Stimulated activated CD4-positive, alpha-beta T cell treated with anti-CD3 and anti-CD28 coated beads, Interleukin-4, amount 100 ng/mL, for 4 hours (primary cell): ENCODE measurements at places on chromosomes 6 and 20.

- no peak for DNase-seq
These were observed 287.0 kb upstream of the SUPT3H start for GRCh38 chr6:45664707-45665106.

GRCh38 chr6:37946057-37946456 lies 126.5 kb downstream of the ZFAND3 start:
- no peak for DNase-seq

GRCh38 chr6:72776456-72776855 lies 154.6 kb downstream of the KCNQ5 start:
- DNase-seq: no peak

DNA sequence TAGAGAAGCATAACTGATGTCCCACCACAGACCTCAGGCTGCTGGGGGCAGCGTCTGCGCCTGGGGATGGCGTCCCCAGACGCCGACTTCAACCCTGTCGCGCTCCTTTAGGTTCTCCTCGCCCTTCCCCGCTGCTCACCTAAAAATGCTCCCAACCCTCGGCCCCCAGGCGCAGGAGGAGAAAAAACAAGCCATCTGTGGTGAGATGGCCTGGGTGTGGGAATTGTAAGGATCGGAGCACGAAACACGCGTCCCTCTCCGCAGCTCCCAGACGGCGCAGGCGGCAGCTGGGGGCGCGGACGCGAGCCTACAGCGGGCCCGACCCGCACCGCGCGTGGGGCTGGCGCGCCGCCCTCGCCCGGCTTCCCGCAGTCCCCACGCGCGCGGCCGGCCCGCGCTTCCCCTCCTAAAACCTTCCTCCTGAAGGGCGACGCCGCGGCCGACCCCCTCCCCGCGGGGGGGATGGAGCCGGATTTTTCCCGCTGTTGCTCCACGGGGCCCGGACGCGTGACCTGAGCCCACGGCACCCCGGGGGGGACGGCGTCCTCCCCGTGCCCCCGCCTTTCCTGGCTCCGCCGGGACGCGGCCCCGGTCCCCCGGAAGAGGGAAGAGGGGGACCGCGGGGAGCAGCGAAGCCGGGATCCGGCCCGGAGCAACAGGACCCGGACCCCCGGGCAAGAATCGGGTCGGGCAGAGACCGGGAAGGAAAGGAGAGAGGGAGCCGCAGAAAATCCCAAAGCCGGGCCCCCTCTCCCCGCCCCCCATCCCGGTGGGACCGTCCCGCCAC lies 611 bp downstream of the EPB41L2 start:
- peak; percentile 16 for DNase-seq

GRCh38 chr6:111952821-111953540 lies 79.7 kb upstream of the FYN start:
- DNase-seq: no peak

- DNase-seq: no peak
These were observed 244.9 kb upstream of the SOX4 start for GRCh38 chr6:21348504-21349195.

DNA sequence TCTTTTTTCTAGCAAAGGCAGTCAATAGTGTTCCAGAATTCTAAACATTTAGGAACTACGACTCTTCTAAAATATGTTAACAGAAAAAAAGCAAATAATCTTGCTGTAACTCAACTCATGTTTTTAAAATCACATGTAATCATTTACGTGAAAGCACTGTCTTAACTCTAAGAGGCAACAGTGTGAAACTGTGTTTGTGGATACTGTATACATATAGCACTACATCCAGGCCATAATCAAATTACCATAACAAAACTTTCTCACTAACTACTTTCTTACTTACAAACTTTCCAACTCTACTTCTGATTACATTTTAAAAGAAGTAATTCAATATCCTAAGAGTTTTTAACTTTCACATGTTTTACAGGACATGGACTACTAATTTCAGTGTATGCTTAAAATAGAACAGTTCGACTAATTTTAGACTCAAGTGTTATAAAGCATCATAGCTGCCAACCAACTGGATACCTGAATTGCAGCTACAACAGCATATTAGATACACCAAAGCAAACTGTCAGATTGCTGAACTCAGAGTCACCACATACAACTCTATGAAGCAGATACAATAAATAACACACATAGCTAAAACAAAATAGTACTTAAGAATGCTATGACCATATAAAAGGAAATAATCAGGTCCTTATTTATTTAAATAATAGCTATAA lies 121.6 kb upstream of the BEND6 start:
- DNase-seq: no peak

- no peak for DNase-seq
These were observed 151.8 kb downstream of the FOXC1 start for GRCh38 chr6:1761477-1761877.

DNA sequence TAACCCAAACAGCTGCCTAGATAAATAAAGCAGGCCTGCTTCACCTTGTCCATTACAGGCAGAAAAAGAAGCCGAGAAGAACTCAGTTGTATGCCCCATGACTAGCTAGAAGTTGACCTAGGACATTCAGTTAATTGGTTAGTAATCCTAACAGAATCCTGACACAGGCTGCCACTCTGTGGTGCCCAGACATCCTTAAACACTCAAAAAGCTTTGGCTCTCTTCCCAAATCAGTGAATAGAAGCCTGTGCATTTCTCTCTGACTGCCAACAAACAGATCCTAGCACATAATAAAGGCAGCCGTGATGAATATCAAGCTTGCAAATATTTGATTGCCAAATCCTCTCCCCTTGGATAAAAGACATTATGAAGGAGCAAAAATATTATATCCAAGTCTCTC lies 519.1 kb upstream of the EYS start:
- no peak for DNase-seq

GRCh38 chr6:3546121-3546520 lies 89.3 kb upstream of the SLC22A23 start:
- DNase-seq: no peak

GRCh38 chr6:116389357-116389756 lies 18.6 kb downstream of the DSE start:
- no peak for DNase-seq

GRCh38 chr6:119161438-119161837 lies 83.0 kb upstream of the FAM184A start:
- DNase-seq: no peak

GRCh38 chr6:75478929-75479328 lies 14.7 kb downstream of the FILIP1 start:
- DNase-seq: no peak

GRCh38 chr6:31203345-31203979 lies 33.0 kb upstream of the POU5F1 start:
- DNase-seq: peak; percentile 46

DNA sequence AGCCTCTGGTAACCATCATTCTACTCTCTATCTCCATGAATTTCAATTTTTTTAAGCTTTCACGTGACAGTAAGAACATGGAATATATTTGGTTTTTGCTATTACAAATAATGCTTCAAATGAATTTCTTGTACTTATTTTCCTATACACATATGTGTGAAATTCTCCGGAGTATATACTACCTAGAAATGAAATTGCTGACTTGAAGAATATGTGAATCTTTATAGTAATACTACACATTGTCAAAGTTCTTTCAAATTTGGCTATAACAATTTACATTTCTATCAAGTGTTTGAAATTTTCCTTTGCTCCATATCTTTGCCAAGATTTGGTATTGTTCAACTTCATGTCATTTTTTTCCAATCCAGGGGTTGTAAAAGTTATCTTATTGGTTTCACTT lies 11.6 kb upstream of the VGLL2 start:
- DNase-seq: no peak

DNA sequence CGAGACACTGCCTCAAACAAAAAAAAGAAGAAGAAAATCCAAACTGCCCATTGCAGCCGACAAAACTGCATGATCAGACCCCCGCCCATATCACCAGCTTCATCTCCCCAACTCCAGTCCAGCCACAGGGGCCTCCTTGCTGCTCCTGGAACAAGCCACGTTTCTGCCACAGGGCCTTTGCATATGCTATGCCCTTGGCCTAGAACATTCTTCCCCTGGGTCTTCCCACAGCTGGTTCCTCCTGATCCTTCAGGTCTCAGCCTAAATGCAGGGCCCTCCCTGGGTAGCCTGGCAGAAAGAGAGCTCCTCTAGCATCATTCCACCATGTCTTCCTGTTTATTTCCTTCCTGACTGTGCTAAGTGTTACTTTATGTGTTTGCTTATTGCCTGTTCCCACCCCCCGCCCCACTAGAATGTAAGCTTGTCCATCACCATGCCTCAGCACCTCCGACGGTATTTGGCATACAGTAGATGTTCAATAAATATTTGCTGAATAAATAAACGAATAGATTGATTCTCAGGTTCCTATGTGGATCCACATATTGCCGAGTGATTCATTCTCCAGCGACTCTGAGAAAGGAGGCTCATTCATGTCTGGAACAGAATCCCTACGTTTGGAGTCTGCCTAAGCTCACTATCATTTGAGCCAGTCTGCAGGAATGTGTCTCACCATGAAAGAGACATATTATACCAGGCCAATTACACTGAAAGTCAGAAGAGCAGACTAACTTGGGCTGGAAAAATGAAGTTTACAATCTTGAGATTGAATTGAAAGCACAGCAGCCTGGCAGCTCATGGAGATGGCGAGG lies 56.1 kb downstream of the NFATC2 start:
- no peak for DNase-seq

- no peak for DNase-seq
These were observed 51.2 kb upstream of the GPR31 start for GRCh38 chr6:167208819-167209576.

DNA sequence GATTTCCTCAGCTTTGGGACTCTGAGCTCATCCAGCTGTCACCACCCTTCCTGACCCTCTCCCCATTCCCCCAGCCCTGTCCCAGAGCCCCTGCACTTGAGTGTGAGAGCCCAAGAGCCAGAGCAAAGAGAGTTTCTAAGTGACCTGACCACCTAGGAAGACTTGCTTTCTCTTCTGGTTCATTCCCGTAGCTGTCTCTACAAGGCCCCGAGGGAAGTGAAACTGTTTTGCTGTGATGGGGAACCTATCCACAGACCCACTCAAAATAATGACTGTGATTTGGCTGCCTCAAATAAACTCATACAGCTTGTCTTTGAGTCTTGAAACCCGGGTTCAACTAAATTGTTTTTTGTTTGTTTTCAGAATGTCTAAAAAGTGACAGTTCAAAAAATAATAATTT lies 74.6 kb upstream of the XRN2 start:
- no peak for DNase-seq

DNA sequence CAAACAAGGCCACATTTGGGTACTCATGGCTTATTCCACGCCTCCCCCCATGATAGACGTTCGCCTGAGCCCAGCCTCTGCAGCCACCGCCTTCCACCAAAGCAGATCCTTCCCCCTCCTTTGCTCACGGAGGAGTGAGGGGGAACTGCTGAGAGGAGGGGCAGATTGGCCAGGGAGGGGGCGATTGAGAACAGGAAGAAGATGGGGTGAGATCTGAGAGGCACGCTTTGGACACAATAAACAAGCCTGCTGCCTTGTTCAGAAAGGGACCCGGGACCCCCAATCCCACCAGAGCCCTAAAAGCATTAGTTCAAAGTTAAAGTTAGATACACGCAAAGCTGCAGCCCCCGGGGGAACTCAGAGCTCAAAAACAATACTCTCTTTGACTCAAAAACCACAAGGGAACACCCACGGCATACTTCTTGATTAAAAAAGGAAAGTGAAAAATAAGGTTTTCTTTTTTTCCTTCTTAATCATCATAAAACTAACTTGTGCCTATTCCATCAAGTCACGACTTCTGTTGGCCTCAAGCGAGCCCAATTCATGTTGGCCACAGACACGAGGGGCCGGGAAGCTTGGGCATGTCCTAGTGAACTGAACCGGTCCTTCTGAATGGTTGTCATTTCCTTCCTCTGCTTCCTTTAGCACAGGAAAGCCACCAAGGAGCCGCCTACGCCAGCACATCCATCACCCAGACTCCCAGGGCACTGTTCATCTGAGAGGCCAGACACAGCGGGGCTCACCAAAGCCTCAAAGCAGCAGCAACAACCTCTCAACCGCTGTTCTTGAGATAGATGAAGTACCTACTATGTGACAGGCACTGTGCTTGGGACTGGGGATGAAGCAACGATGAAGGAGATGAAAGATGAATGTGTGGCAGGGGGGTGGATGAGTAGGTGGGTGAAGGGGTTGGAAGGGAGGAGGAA lies 44.7 kb downstream of the NFATC2 start:
- peak; percentile 36 for DNase-seq

DNA sequence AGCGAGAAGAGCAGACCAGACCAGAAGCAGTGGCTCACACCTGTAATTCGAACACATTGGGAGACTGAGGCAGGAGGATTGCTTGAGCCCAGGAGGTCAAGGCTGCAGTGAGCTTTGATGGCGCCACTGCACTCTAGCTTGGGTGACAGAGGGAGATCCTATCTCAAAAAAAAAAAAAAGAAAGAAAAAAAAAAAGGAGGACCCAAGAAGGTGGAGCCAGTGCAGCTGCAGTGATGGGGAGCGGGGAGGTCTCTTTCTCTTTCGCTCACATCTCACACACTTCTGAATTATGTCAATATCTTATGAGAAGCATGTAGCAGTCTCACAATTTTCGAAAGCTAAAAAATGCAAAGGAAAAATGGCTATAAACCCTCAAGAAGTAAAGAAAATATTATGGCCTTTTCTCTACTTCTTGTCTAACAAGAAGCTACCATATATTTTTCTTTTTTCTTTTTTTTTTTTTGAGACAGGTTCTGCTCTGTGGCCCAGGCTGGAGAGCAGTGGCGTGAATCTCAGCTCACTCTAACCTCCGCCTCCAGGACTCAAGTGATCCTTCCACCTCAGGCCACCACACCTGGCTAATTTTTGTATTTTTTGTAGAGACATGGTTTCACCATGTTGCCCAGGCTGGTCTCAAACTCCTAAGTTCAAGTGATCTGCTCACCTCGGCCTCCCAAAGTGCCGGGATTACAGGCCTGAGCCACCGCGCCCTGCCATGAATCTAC lies 3.8 kb upstream of the SPO11 start:
- DNase-seq: no peak

DNA sequence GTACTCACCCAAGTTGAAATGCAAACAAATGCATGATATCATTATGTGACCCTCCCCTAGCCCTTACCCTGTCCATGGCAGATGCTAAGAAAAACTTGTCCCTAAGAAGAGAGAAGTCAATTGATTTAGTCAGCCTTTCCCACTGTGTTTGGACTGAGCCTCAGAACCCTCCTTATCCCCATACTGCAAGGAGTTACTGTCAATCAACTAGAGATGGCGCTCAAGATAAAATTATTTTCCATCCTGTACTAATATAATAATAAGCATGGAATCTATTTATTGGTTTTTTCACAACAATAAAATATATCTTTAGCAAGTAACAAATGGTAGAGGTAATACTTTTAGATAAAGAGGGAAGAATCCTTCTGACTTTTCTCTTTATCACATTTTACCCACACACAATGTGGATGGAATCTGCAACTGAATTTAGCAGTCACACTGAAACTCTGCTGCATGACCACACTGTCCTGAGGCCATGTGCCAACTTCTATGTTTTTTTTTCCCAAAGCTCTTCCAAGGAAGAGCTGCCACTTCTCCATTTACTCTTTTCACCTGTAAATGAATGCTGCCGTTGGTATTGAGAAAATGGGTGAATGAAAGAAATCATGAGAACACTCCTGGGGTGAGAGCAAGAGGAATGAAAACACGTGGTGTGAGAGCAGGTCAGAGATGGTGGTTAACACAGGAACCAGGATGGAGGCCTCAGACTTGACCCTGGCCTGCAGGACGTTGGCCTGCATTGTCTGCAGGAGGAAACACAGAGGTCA lies 10.5 kb downstream of the NT5E start:
- DNase-seq: no peak

GRCh38 chr20:53738945-53739798 lies 145.5 kb upstream of the ZNF217 start:
- no peak for DNase-seq

GRCh38 chr20:63592661-63593060 lies 18.6 kb upstream of the HELZ2 start:
- no peak for DNase-seq
